ENCODE measurements at places on chromosomes 5 and 9. TPM values are rescaled to one million over a fixed set of nuclear protein-coding genes. Genes with fewer than 3 reads are reported as not detected.
A peak's percentile ranks its signal among the peaks of the same experiment; 100 is the strongest.

- no peaks in the 10 kb centered on the region for H3K27me3 ChIP-seq
- peaks cover 30% of the 10 kb centered on the region for H3K4me1 ChIP-seq
- no peaks in the 10 kb centered on the region for H3K36me3 ChIP-seq
- H3K4me3 ChIP-seq = no peak overlapping the region
- peak overlapping the region; percentile 74 for H3K27ac ChIP-seq
- DNase-seq = no peak
These were observed 160.1 kb upstream of the ZNF608 start for GRCh38 chr5:124906339-124907097.

GRCh38 chr5:107296572-107296971, 374.2 kb downstream of the EFNA5 start:
- no peak overlapping the region for H3K27ac ChIP-seq
- H3K4me3 ChIP-seq = no peak overlapping the region
- H3K4me1 ChIP-seq = peaks cover 25% of the 10 kb centered on the region
- DNase-seq = no peak
- no peaks in the 10 kb centered on the region for H3K27me3 ChIP-seq

AK8 gene
- total RNA-seq = 0.25 TPM

DNA sequence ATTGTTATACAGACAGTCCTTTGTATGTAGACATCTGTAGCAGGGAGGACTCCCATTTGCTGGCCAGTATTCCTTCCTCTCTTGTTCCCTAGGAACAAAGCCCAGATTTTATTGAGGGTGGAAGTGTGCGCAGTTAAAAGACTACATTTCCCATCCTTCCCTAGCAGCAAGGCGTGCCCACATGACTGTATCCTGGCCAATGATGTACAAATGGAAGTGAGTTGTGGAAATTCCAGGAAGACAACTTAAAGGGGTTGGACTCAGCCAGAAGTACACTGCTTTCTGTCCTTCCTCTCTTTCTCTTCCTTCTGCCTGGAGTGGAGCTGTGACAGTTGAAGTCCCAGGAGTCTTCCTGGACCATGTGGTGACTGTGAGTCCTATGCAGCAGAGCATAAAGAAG, 89.0 kb downstream of the HRH2 start:
- no peaks in the 10 kb centered on the region for H3K27me3 ChIP-seq
- H3K36me3 ChIP-seq = no peaks in the 10 kb centered on the region
- H3K4me1 ChIP-seq = no peaks in the 10 kb centered on the region
- peak; percentile 29 for DNase-seq
- no peak overlapping the region for H3K27ac ChIP-seq

DNA sequence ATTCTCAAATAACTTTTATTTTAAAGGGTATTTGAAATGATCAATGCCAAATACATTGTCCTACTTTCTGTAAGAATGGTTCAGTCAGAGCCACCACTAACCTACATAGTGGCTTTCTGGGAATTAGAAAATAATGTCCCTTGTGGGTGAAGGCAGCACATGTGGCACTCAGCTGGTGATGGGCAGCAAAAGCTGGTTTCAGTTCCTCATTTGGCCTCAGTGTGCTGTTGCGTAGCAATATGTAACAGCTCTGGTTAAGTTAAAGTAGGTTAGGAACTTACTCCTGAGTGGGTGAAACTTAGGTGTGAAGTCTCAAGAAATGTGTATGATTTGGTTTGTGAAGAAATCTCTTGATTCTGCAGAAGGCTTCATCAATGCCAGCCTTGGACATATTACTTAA, 99.6 kb upstream of the SPEF2 start:
- H3K27me3 ChIP-seq = no peaks in the 10 kb centered on the region
- H3K36me3 ChIP-seq = no peaks in the 10 kb centered on the region
- H3K27ac ChIP-seq = no peak overlapping the region
- DNase-seq = no peak

CHD1 gene
- total RNA-seq = 81.5 TPM

- no peak for DNase-seq
- no peak overlapping the region for H3K4me3 ChIP-seq
- H3K36me3 ChIP-seq = peaks cover 2% of the 10 kb centered on the region
- H3K27me3 ChIP-seq = no peaks in the 10 kb centered on the region
These were observed 35.2 kb downstream of the SETX start for GRCh38 chr9:132319421-132320110.

Measured in vagina (tissue), 2 donors.